A172 (cell line): ENCODE measurements at places on chromosomes 16 and 17. TPM values are rescaled to one million over a fixed set of nuclear protein-coding genes. Genes with fewer than 3 reads are reported as not detected.

The LGALS9B gene
- not detected in 2 replicates for total RNA-seq

The CASKIN1 gene
- total RNA-seq: 0.46 and 1.5 TPM in 2 replicates

The PDIA2 gene
- 0.29 and 0.41 TPM in 2 replicates for total RNA-seq

The AOC3 gene
- total RNA-seq: 0.09 and 0.41 TPM in 2 replicates

The UMOD gene
- total RNA-seq: not detected in 2 replicates
